Mesendoderm (in vitro differentiated cells): ENCODE measurements at places on chromosomes 5 and 9.

DNA sequence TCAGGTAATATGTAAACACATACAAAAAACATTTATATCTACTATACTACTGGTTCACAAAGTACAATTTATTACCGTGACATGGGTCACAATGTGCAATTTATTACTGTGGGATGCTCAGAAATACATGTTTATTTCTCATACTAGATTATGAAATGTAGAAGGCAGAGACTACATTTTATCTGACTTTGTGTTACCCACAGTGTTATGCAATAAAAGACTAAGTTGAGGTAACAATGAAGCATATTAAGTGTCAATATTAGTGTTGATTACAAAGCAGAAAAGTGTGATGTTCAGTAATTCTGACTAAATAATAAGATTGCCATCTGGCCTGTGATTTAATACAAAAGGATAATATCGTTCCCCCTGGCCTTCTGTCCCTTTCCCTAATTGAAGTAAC is 42.4 kb downstream of the CPLANE1 start:
- DNase-seq = no peak

- DNase-seq = no peak
Measured at GRCh38 chr5:89480406-89481007, 597.5 kb upstream of the MEF2C start.

GRCh38 chr5:125381290-125381689 is 634.9 kb upstream of the ZNF608 start:
- DNase-seq = no peak

- DNase-seq = peak; percentile 49
Measured at GRCh38 chr5:127492854-127493738, 24.3 kb upstream of the PRRC1 start.

GRCh38 chr9:7977586-7977985 is 178.0 kb upstream of the DMAC1 start:
- DNase-seq = peak; percentile 62

- DNase-seq = no peak
Measured at GRCh38 chr5:160339406-160340130, 27.2 kb upstream of the CCNJL start.

DNA sequence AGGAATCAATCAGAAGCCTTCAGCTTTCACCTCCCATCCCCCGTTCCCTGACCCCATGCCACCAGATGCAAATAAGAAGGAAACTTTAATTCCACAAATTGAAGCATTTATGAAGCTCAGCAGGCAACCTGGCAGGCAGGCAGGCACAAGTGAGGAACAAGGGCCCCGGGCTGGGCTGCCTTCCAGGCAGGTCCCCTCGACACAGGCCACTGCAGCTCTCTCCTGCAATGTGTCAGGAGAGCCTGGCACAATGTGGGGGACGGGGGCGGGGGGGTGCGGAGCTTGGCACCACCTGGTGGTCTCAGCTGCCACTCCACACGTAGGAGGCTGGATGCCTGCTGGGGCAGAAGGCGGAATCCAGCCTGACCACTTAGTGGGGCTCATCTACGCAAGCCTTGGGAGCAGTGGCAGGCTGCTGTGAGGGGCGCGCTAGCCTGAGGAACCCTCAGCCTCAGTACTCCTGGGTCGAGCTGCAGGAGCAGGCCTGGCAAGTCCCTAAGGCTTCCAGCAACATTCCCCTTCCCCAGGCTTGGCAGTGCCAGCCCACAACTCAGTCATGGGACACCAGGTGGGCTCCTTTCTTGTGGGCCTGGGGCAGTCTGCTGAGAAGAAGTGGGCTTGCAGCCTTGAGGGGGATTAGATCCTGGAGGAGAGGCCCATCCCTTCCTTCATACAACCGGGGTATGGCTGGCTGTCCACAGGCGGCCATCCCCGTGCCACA is 50.2 kb upstream of the KCNMB1 start:
- DNase-seq = no peak

DNA sequence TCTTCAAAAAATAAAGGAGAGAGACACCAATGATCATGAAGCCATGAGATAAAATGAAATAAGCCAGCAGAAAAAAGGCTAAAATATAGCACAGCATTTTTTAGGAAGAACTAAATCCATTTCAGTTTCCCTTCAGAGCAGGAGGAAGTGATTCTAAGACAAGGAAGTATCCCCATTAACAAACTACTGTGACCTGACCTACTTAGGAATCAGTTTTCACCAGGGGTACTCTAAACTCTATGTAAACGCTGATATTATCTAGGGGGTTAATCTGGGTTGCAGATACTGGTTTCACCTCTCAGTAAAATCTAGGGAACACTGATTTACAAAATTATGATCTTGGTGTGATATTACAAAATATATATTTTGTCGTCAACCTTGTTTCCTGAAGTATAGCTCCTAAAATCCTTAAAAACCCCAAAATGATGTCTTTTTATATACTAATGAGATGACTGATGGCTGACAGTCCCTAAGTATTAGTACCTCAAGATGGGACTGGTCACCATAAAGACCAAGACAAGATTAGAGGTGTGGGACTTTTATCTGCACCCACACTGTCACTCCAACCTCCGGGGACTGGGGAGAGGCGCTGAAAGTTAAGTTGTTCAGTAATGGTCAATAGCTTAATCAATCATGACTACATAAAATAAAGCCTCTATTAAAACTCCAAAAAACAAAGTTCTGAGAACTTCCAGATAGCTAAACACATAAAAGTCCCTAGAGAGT is 2.9 kb upstream of the FNBP1 start:
- no peak for DNase-seq

DNA sequence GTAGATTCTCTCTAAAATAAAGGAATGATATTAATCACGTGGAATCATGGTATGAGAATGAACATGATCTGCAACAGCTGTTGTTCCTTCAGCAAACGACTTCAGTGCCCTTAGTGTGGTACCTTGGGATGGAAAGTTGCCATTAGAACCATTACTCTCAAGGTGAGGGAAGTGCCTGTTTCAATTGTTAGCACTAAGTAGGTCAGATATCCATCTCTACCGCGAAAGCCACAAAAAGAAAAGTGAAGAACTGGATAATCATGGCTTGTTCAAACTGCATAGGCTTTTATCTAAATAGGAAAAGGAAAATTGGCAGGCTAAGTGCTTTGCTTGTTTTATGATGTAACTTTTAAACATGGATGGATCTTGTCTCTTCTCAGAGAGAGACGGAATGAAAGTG is 380.7 kb downstream of the MRPS30 start:
- no peak for DNase-seq

DNA sequence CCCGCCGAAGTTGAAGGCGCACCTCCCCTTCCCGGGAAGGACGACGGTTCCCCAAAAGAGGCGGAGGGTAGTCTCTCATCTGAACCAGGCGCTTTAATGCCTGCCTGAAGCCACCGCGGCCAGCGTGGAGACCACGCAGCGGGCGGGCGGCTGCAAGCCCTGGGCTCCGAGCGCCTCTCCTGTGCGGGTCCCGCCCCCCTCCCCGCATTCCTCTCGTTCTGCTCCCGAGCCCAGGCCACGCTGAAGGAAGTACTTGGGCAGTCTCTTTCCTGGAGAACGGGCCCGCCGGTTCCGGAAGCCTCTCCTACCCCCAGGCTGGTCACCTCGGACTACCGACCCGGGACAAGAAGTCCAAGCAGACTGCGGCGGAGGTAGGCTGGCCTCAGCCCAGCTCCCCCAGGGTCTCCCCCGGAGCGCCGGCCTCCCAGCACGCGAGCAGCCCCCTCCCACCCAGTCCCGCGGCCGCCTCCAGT is 571 bp downstream of the PPIC start:
- DNase-seq = peak; percentile 74

- DNase-seq = peak; percentile 61
Measured at GRCh38 chr5:132813599-132814502, 749 bp downstream of the SOWAHA start.

DNA sequence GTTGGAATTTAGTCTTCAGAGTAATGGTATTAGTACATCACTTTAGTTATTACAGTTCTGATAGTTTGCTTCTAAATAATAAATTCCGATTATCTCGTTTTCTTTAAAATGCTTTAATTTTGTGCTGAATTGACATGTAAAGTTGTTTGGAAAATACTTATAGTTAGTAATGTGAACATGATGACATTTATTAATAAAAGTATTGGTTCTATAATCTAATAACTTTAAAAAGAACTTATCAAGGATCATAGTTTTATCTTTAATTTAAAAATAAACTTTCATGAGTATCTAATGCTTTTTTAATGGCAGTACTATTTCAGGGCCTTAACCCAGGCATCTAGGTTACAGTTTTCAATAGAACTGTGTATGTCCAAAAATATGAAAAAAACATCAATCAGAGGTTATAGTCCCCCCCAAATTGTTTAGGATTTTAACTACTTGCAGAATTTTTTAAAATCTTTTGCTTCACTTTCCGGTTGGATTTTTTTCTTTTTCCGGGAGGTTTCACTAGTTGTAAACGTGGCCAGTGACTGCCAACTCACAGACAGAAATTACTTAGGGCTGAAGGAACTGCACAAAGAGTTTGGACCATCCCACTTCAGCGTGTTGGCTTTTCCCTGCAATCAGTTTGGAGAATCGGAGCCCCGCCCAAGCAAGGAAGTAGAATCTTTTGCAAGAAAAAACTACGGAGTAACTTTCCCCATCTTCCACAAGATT is 680 bp downstream of the GPX8 start:
- DNase-seq = peak; percentile 88
